Right lobe of liver (tissue), 6 donors: ENCODE measurements at places on chromosomes 5 and 9.

GRCh38 chr5:150637245-150638052 is 3.0 kb upstream of the SYNPO start:
- DNase-seq, result no peak

DNA sequence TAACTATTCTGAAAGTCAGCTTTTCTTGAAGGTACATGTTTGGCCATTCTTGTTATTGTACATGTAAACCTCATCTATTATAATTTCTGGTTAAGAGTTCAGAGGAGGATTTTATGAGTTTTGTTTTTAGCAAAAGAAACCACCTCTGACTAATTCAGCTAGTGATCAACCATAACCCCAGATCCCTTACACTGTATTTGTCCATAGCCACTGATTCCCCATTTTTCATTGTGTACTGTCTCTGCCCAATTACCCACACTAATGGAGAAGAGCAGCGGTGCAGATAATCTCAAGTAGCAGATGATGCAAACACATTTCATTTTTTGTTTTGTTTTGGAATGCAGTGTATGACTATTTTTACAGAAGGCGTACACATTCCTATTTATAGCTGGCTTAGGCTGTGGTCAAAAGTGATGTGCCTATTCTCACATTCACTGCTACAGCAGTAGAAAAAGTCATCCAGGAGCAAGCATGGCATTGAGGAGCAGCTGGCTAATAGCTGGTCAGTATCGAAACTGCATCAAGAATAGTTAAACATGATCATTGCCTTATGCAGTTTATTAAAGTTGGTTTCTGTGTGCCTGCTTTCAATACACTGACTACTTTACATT is 988.3 kb downstream of the DTWD2 start:
- no peak for DNase-seq

DNA sequence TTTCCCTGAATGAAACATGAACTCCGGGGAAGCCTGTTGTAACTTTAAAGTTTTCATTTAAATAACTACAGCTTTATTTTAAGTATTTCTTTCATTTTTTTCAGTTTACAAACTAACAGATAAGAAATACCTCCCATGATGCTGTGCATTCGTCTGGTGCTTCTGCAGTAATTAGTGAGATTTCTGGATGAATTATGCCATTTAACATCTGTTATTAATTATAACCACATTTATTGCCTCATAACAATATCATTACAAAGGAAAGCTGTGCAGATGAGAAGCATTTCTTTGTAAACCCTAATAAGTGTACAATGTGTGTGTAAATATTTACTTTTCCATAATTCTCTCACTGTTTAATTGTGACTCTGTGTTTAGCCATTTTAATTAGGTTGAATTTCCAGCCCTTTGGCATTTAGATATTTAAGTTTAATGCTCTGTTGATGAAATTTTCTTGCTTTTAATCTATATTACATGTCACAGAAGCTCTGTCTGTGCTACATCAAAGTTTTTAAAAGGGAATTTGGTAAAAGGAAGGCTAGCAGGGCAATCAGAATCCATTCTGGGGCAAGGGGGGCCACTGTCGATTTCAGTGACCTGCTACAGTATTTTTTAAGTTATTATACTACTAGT is 418.0 kb downstream of the SPATA31D1 start:
- DNase-seq, result no peak

DNA sequence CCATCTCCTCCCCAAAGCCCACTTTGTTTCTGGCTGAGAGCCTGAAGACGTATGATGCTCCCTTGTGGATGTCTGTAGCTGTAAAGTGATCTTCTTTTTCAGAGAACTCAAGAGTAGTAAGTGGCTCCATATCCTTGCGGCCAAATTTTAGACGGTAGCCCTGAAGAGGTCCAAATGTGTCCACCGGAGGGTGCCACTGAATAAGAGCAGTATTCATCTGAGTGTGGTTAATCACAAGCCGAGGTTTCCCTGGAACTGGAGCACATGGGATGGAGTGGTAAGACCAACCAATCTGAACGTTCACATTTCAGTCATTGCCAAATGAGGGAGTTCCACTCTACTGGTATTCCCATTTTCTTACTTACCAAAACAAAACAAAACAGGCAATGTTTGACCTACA is 686.5 kb upstream of the DMAC1 start:
- DNase-seq, result peak; percentile 63

- peak; percentile 12 for DNase-seq
Observed at GRCh38 chr9:38278457-38278856, 114.0 kb upstream of the ALDH1B1 start.

- DNase-seq, result no peak
Observed at GRCh38 chr5:81147886-81148571, 85.1 kb upstream of the CKMT2 start.

DNA sequence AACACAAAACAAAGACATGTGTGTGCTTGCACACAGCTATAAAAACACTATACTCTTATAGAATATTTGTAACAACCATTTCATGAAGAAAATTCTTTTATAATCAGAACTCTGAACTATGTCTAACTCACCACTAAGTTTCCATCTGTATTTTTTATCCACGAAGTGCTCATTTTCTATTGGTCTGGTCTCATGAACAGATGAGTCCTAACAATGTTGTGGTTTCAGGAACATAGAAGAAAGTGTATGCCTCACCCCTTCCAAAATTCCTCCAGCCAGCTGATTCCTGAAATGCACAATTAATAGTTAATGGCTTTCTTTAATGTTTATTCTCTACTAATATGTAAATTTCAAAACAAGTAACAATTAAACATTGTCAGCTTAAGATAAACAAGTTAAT is 325.3 kb upstream of the GRAMD2B start:
- DNase-seq, result no peak

DNA sequence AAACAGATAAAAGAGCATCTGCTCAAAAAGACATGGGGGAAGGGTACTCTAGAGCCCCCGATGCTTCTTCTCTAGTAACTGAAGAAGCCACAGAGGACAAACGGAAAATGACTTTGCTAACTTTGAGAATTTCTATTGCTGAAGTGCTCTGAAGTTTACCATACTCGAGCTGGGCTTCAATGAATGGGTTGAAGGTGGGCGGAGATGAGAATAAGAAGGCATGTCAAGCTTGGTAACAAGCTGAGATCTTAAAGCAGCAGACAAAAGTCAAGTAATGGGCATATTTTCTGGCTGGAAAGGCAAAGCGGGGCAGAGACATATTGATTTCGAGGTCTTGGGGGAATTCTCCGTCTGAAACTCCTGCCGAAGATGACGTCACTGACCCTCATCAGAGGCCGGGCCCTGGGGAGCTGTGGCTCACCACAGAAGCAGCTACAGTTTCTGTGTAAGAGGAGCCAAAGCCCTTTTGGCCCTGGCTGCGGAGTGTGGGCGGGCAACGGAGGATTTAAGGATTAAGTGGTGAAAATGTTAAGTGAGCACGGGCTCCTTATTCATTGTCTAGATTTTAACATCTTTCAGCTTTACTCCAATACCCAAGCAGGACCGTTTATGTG is 115.8 kb upstream of the SLIT3 start:
- DNase-seq, result no peak

DNA sequence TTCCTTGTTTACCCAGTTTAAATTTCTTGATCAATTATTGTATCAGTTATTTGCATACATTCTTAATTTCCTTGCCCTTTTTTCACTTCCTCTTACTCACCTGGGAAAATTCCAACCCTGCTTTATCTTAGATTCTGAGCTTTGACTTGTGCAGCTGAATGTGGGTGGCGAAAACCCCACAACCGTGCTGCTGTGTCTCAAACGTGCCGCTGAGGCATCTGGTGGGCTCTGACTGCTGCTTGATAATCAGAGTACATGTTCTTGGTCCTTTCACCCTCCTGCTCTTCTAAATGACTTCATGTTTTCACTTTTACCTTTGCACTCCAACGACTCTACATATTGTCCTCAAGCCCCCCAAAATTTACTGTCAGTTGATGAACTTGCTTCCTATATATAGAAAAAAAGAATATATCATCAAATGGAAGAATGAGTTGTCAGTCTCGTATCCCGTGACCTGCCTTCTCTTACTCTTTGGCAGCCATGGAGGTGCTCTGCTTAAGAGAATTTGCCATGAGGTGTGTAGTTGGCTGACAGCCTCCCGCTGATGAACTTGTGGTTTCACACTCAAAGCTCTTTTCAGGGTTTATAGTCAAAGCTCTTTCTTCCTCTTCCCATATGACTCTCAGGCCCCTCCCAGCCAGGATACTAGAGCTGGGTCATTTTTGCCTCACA is 14.0 kb upstream of the JAK2 start:
- no peak for DNase-seq

GRCh38 chr9:89414670-89415324 is 83.1 kb downstream of the SEMA4D start:
- DNase-seq, result no peak

- DNase-seq, result no peak
Observed at GRCh38 chr5:95178046-95178651, 106.7 kb downstream of the MCTP1 start.

GRCh38 chr5:171865471-171865870 is 79.9 kb downstream of the SMIM23 start:
- DNase-seq, result no peak

- DNase-seq, result no peak
Observed at GRCh38 chr9:109354190-109354589, 33.3 kb upstream of the EPB41L4B start.

DNA sequence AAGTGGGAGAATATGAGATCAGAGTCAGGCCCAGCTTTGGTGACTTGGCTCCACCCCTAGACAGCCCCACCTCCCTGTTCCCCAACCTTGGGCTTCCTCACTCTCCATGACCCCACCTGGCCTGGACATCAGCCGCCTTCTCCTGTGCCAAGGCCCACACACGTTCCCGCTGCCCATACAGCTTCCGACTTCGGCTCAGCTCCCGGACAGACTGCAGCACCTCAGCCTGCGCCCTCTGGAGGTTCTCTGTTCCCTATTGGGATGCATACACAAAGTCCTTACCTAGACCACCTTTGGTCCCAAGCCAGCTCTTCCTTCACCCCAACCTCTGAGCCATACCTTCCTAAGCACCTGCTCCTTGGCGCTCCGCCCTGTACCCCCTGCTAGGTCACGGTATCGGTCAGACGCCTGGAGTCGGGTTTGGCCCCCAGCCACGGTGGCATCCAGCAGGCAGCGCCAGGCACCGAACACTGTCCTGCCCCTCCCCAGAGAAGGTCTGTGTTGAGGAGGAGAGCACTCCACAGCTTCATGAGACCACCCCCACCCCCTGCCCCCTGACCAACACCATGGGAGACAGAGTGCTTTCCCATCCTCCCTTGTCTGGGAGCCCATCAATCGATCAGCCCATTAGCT is 2.0 kb downstream of the FCHSD1 start:
- no peak for DNase-seq

GRCh38 chr5:81393783-81394718 is at the start of gene ACOT12:
Gene ACOT12, minus strand, starts transcription at chr5:81394134. Its CDS starts 20 bp downstream, at chr5:81394114.
- peak; percentile 73 for DNase-seq

DNA sequence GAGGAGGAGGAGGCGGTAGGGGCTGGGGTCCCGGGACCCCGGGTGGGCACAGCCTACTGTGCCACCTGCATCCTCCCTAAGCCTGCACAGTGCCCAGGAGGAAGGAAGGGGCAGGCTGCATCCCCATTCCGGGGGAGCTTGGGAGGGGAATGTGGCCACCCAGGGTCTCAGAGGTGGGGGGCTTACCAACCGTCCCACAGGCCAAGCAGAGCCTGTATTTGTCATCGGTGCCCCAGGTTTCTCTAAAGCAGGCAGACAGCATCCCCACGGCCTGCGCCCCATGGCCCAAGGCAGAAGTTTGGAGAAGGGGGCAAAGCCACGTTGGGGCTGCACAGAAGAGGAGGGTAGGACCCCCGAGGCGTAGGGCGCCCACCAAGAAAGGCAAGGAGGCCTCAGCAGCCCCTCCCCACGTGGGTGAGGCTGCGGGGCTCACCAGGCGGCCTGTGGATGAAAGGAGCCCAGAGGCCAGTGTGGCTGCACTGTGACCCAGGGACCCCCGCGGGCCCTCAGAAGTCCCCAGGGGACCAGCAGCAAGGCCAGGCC is 507 bp upstream of the GPSM1 start:
- no peak for DNase-seq

- peak; percentile 53 for DNase-seq
Observed at GRCh38 chr9:134059661-134060395, 8.0 kb downstream of the BRD3 start.

DNA sequence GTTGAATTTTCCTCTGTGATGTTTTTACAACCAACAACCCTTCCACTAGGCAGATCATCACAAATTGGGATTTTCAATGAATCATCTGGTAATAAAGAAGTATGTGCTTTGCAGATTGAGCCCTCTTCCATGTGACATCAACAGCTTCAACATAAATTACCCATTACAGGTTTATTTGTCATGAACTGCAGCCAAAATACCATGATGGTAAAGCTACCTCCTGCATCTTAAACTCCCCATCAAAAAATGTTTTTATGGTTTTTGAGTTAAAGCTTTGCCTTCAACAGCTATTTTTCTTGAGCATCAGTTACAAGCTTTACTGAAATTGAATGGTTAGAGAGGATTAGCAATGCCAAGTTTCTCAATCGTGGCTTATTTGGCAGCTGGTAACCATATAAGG is 211.4 kb upstream of the TUSC1 start:
- DNase-seq, result no peak

- DNase-seq, result no peak
Observed at GRCh38 chr9:84969084-84969483, 299.6 kb downstream of the NTRK2 start.

- DNase-seq, result no peak
Observed at GRCh38 chr9:127650518-127650917, 38.4 kb downstream of the STXBP1 start.

DNA sequence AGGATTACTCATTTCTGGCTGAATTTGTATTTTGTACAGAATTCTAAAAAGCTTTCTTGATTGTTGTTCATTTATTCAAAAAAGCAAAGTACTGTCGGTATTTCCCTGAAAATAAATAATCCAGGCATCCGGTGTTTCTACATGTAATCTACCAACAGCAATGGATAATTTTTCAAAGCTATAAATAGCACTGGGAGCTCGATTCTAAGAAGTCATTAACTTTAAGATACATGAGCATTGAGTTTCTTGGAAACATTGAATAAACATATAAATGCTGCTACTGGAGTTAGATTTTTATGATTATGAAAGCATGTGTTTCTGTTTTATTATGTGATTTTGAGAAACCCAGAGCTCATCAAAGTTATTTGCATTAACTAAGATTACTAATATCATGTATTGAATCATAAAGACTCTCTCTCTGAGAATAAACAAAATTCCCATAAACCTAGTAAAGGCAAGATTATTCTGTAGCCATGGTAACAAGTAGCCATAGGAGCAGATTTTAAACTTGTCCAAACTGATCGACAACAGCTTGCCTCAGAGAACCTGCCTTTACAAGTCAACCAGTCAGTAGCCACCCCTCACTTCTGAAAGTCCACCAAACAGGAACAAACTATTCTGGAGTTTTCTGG is 197.0 kb downstream of the DRD1 start:
- no peak for DNase-seq

- DNase-seq, result no peak
Observed at GRCh38 chr9:121839726-121840500, 188.5 kb downstream of the DAB2IP start.

- DNase-seq, result no peak
Observed at GRCh38 chr5:149498724-149499336, 52.4 kb downstream of the CSNK1A1 start.

- DNase-seq, result no peak
Observed at GRCh38 chr5:54217826-54218503, 92.4 kb downstream of the ARL15 start.
